ENCODE measurements at places on chromosomes 13 and 19. TPM values are rescaled to one million over a fixed set of nuclear protein-coding genes. Genes with fewer than 3 reads are reported as not detected.

Gene KCNJ14
- 1.8 TPM for total RNA-seq

Gene SYCN
- total RNA-seq: not detected

Gene CPAMD8
- 3.7 TPM for total RNA-seq

Gene ZNF563
- total RNA-seq: 3.7 TPM

Gene CYP2A6
- not detected for total RNA-seq

Gene PEPD
- total RNA-seq: 78.3 TPM

Gene C13orf42
- not detected for total RNA-seq

Gene TNFSF13B
- 1.8 TPM for total RNA-seq

Gene PCSK4
- total RNA-seq: 0.12 TPM

Gene S1PR2
- 40.0 TPM for total RNA-seq

Data from pericardium fibroblast (primary cell).